ENCODE measurements at places on chromosomes 2 and 18.

DNA sequence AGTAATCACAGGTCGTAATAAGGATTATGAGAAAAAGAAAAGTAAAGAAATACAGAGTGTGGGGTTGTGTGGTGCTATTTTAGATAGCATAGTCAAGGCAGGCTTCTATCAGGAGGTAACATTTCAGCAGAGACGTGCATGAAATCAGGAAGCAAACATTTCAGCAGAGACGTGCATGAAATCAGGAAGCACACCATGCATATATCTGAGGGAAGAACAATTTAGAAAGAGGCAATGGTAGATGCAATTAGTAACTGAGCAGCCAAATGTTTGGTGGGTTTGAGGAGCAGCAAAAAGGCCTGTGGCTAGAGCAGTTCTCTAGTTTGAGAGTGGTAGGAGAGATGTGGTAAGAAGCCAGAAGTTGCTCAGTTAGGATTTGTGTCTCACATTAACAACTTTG, 713.7 kb downstream of the ADCYAP1 start:
- DNase-seq: no peak

DNA sequence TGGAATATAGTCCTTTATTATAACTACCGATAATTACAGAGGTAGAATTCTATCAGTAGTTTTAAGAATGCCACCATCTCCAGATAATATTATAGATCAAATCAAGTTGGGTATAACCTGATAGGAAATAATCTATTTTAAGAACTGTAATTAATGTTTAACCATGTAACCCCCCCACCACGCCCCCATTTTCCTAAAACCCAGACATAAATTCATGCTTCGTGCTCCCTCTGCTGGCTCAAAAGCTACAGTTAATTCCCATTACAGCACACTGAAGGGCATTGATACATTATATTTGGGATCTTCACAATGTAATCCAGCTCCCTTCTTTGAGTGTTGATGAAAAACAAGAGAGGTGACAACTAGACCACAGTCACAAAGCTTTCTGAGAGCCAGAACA, 228.0 kb upstream of the SMAD7 start:
- DNase-seq: no peak

GRCh38 chr2:19987936-19988335, 2.0 kb downstream of the WDR35 start:
- no peak for DNase-seq

DNA sequence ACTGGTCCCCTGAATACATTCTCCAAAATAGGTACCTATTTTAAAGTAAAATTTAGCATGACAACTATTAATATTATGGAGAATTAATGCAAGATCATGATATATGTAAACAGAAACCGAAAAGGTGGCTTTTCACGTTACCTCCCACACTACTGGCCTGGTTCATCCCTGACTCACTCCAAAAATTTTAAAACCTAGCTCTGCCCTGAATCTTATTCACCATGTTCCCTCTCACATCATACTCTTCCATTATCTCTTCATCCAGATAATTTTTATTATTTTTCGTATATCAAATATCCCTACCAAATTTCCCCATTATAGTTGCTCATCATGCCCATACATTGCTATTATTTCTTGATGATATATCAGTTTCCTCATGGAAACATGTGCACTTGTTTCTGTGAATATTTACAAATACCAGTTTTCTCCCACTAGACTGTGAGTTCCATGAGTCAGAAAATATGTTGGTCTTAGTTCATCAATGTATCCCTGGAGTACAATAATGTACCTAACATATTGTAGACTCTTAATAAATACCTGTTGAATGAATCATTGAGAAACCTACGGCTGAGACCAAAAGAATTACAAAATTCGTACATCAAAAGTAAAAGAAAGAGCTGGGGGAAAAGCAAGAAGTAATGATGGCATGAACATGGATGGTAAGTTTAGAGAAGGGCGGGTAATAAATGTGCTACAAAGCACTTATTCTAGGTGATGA, 360.1 kb upstream of the CHAC2 start:
- no peak for DNase-seq

DNA sequence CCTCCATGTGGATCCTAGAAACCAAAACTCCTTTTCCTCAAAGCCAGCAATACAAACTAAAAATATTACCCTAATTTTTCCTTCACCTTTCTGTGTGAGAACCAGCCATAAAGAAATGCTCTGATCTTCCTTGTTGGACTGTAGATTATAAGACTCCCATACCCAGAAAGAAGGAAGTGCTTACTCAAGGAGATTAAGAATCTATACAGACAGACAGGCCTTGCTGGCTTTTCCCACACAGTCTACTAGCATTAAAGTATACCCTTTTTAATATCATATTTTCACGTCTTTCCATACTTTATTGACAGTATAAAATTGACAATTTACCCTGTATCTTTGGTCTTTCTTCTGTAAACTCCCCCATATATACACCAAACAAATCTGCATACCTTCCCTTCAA, 139.0 kb downstream of the GULP1 start:
- DNase-seq: no peak

GRCh38 chr2:165008730-165009315, 53.5 kb upstream of the SLC38A11 start:
- DNase-seq: no peak

DNA sequence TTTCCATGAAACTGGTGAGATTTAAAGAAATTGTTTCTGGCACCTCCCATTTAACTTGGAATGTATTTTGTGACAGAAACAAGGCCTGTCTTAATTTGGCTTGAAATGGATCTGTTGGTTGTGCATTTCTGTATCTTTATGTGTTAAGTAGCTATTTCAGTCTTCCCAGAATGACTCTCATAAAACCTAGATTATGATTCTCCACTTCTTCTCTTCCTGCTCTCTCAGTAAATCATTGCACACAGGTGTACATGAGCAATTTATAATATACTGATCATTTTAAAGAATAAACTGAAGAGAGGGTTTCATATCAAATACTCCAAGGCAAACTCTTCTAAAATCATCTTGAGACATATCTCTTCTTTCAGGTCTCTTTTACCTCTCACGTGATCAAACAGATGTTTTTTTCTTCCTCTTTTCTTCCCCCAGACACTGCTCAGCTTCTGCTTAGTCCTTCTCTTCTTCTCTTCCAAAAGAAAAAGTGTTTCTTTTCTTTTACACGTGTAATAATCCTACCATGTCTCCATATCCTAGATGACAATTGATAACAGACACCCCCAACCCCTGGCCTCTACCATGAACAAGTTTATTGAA, 112.0 kb downstream of the PPP1R1C start:
- DNase-seq: no peak

- DNase-seq: no peak
Observed at GRCh38 chr18:5543036-5543680, 639 bp downstream of the EPB41L3 start.

- DNase-seq: no peak
Observed at GRCh38 chr2:9308186-9308955, 101.8 kb downstream of the ASAP2 start.

DNA sequence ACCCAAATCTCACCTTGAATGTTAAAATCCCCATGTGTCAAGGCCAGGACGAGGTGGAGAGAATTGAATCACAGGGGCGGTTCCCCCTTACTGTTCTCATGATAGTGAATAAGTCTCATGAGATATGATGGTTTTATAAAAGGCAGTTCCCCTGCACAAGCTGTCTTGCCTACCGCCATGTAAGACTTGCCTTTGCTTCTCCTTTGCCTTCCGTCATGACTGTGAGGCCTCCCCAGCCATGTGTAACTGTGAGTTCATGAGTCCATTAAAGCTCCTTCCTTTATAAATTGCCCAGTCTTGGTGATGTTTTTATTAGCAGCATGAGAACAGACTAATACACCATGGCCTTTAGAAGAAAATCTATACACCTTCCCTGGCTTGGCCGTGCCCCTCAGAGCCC, 7.4 kb upstream of the MBP start:
- no peak for DNase-seq

GRCh38 chr2:111647359-111647758, 236.6 kb downstream of the ANAPC1 start:
- no peak for DNase-seq

DNA sequence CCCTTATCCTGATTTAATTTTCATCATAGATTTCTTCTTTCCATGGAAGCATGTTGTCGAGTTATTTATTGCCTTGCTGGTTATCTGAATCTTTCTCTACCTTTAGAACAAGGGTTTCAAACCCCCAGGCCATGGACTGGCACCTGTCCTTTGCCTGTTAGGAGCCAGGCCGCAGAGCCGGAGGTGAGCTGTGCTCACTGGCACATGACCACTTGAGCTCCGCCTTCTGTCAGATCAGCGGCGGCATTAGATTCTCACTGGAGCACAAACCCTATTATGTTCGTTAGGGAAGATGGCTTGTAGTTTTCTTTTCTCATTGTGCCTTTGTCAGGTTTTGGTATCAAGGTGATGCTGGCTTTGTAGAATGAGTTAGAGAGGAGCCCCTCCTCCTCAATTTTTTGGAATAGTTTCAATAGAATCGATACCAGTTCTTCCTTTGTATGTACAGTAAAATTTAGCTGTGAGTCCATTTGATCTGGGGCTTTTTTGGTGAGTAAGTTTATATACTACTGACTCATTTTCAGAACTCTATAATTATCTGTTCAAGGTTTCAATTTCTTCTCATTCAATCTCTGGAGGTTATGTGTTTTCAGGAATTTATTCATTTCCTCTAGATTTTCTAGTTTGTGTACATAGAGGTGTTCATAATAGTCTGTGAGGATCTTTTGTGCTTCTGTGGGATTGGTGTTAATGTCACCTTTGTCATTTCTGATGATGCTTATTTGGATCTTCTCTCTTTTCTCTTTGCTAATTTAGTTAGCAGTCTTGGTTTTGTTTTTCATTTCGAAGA, 668.0 kb upstream of the FAM98A start:
- no peak for DNase-seq

GRCh38 chr2:204842661-204843485, 297.6 kb downstream of the PARD3B start:
- DNase-seq: peak; percentile 89

GRCh38 chr18:59696311-59697235, 650 bp downstream of the CCBE1 start:
- no peak for DNase-seq

GRCh38 chr2:10410823-10411437, 37.2 kb downstream of the ODC1 start:
- DNase-seq: no peak

DNA sequence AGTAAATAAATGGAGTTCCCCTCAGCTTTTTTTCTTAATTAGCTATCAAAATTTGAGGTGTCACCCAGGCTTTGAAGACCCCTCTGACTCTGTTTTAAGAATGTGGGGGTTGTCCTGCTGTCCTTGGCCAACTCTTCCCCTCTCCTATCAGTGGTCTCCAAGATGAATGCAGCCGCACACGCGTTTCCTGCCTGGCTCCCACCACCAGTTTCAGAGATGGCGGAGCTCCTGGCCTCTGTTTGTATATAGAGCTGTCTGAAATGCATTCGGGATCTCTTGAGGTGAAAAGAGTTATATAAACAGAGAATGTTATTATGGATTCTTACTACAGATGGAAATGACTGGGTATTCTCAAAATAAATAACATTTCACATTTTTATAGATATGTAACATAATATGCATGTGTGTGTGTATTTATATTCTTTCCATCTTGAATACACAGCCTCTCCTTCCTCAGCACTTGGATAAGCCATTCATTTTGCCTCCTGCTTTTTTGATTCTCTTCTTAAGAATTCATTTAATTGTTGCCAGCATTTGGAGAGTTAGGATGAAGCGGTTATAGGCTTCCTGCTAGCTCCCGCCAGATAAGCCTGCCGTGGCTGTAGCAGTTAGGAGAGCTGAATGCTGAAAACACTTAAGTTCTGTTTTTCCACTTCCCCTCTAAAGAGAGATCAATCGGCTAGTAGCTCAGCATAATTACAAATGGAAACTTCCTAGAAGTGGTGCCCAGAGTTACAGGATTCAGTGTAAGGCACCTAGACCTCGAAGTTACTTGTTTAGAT, 659.3 kb upstream of the FANCL start:
- no peak for DNase-seq

- DNase-seq: no peak
Observed at GRCh38 chr2:134135793-134136192, 118.1 kb upstream of the MGAT5 start.

- DNase-seq: no peak
Observed at GRCh38 chr2:225013425-225014365, 28.6 kb downstream of the DOCK10 start.

- no peak for DNase-seq
Observed at GRCh38 chr2:172375251-172375650, 52.1 kb upstream of the ITGA6 start.

DNA sequence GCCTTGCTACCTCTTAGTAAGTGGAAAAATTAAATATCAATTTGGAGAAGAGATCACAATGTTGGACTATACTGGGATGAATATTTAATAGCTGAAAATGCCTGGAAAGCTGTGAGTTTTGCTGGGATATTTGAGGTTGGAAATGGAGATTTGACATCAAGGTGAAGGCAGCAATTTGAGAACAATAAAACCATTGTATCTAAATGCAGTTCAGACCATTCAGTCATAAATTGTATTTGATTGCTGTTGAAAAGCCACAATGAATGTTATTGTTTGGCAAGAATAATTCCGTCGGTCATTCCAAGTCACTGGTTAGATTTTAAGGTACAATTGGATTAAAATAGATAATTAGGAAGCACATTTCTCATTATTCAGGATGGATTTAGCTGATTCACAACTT, 325.6 kb downstream of the HRH4 start:
- DNase-seq: no peak

DNA sequence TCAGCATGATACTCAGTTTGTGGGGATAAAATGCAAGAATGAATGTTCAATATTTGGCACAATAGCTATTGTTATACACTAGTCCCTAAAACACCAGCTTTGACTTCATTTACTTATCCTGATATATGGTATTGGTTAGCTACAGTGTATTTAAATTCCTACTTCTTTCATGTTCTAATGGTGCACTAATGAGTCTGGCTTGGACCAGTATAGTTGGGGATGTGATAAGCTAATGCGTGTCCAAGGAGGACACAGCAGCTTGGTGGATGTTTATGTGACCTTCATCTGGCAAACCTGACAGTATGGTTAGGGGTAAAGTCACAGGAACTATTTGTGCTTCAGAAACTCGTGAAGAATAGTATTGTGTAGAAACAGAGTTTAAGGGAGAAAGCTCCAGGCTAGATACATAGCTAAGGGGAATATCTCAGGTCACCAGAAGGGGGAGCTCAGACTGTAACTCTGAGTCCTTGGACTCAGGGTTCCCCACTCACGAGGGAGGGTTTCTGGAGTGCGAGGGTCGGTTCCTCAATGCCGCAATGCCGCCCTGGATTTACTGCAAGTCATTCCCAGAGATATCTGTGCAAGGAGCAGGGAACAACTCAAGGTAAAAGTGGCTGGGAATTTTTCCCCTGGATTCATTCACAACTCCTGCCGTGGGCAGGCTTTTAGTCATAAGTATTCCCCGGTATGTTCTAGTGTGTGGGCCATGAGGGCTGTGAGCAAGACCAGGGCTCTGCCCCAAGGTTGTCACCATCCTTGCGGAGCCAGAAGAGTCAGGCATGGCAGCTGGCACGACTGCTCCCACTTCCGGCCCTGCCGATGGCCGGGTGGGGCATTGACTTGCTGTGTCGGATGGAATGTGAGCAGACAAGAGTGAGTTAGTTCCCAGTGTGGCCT, 14.5 kb downstream of the IL1R2 start:
- DNase-seq: no peak

GRCh38 chr2:64867253-64867996, 121.8 kb upstream of the SLC1A4 start:
- no peak for DNase-seq
